ENCODE measurements at places on chromosomes 11 and 22.

DNA sequence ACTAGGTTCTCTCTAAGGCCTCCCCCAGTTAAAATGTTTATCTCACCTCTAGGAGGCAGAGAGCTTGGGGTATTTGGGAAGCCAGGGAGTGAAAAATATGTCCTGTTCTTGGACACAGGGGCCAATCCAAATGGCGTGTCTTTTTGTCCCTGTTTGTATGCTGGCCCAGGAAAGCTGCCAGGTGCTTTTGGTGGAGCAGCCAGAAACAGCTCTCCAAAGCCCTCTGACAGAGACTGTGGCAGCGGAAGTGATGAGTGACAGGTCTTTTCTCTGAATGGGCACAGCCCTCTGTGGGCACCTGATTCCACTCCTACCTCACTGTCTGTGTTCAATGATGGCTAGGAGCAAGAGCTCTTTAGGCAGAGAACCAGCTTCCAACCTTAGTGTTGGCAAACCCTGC, 106.4 kb upstream of the KIRREL3 start:
- DNase-seq: no peak

GRCh38 chr11:3865388-3866193, 10.1 kb downstream of the STIM1 start:
- DNase-seq: peak; percentile 58

GRCh38 chr11:100637706-100638105, 49.4 kb upstream of the ARHGAP42 start:
- DNase-seq: no peak

GRCh38 chr11:11456866-11457265, 103.8 kb upstream of the CSNK2A3 start:
- no peak for DNase-seq

DNA sequence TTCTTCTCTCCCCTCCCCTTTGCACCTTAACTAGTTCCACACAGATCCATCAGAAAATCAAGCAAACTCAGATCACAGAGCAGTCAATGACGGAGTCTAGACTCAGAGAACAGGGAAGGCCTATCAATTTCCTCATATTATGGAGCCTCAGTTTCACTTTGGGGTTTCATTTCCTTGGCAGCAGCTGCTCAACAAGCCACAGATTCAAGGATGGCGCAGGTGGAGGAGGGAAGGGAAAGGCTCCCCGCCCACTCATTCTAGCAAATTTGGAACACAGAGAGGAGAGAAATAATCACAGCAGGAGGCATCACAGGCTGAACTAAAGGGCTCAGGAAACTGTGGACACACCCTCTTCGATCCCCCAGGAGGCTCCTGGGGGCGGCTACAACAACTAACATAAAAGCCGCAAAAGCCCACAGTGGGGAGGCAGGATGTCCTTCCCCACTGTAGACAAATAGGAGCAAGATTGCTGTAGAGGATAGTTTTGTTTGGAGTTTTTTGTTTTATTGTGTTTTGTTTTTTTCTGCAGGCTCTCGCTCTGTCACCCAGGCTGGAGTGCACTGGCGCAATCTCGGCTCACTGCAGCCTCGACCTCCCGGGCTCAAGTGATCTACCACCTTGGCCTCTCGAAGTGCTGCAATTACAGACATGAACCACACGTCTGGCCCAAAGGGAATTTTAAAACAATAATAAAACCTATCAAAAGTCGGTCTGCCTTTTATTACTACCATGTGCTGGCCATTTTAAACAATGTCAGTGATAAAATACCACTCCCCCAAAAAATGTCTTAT, 3.4 kb downstream of the PLAAT3 start:
- DNase-seq: no peak

GRCh38 chr22:40224702-40225101, 47.0 kb downstream of the TNRC6B start:
- no peak for DNase-seq

GRCh38 chr11:76234021-76234415, 27.7 kb upstream of the WNT11 start:
- DNase-seq: peak; percentile 9

DNA sequence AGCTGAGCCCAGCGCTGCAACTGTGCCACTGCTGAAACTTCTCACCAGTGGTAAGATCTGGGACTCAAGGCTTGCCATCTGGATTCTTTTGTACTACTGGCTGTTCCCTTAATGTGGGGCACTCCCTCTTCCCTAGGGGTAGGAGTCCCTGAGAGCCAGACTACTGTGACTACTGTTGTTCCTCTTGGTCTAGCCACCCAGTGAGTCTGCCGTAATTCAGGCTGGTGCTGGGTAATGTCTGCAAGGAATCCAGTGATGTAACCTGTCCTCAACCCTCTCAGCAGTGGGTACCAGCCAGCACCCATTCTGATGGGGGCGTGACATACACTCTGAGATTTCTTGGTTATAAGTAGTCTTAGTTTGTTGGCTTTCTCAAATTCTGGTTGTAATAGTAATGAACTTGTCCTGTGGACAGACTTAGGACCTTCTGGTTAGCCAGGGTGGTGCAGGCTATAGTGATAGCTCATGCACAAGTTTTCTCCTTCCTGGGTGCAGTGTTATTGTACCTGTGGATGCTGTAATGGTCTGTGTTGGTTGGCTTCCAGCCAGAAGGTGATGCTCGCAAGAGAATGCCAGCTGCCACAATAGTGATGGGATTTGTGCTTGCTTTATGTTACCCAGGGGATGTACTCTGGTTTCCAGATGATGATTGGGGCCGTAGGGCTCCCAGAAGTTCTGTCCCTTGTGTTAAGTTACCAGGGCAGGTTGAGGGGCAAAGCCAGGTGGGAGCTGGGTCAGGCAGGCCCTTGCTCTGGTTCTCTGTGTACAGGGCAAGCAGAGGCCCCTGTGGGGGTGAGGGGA, 65.5 kb downstream of the ARHGAP42 start:
- no peak for DNase-seq

DNA sequence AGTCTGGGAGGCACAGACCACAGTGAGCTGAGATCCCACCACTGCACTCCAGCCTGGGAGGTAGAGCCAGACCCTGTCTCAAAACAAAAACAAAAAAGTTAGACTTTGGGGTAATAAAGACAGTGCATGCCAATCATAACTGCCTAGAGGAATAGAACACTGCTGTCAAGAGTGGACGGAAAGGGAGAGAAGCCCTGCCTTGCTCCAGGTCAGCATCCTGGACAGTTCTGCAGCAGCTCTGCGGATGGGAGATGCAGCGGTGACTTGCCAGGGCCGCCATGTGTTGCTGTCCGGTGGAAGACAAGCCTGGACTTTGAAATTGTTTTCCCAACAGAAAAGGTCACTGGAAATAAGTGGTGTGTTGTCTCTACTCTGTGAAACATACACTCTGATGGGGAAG, 618.2 kb downstream of the TBC1D22A start:
- DNase-seq: no peak

GRCh38 chr11:100908746-100909145, 220.9 kb downstream of the PGR start:
- DNase-seq: peak; percentile 86

- no peak for DNase-seq
Measured at GRCh38 chr22:43474161-43475101, 62.6 kb downstream of the MPPED1 start.

GRCh38 chr11:78079232-78080083, at the start of gene NDUFC2:
Gene NDUFC2 (minus strand): TSS chr11:78079862. CDS start chr11:78079744, 118 bp downstream.
- DNase-seq: peak; percentile 80

GRCh38 chr11:15830741-15831428, 525.5 kb downstream of the SOX6 start:
- DNase-seq: no peak

All from fibroblast of skin of abdomen (primary cell).